ENCODE measurements at places on chromosomes 7 and 10.

- DNase-seq = no peak
Measured at GRCh38 chr7:135971366-135971725, 5.8 kb downstream of the MTPN start.

DNA sequence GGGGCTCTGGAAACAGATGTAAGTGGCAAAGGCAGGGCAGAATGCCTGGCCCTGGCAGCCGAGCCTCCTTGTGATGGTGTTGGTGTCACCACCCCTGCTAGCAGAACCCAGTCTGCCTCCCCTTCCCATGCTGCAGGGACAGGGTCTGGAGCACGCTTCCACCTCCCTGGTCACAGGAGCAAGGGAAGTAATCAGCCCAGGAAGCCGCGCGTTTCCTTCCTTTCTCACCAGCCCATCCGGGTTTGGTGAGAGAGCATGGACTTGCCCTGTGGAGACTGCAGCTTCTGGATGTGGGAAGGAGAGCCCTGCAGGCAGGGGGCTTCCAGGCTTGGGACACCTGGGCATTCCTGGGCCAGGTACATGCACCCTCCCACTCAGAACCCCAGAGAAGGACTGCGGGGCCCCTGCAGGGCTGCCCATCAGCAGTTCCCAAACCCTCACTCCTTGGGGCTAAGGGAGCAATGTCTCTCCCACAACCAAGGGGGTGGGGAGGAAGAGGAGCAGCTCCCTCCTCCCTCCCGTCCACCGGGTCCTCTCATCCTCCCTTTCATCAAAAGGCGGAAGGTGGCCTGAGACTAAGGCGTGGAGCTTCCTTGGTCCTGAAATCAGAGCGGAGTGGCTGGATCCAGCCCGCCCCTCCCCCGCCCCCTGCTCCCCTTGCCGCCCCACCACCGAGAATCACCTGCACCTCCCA is 1.8 kb downstream of the MMRN2 start:
- no peak for DNase-seq

GRCh38 chr7:104843198-104843597 is 170.8 kb upstream of the KMT2E start:
- DNase-seq = no peak

- no peak for DNase-seq
Measured at GRCh38 chr10:104447331-104447730, 93.7 kb downstream of the CFAP58 start.
